ENCODE measurements at places on chromosomes 2 and 18.

DNA sequence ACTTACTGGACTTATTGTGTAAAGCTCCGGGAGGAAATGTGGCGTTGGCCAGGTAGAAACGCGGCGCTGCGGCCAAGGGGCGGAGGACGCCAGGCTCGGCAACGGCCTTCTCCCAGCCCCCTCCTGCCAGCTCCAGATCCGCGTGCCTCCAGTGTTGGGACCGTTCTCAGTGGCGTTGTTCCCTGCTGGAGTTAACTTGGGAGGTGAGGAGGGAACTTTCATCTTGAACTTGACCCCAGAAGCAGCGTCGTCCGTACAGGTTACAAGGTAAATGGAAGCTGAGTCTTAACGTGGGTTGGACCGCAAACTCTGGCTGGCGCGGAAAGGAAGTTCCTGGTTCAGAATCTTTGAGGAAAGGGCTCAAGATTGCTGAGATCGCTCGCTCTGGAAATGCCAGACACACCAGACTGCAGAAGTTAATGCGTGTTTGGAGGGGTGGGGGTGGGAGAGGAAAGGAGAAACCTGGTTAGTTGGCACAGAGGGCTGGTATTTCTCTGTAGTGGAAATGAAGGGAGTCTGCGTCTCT lies 1.3 kb downstream of the TANC1 start:
- peak; percentile 9 for DNase-seq

- no peak for DNase-seq
Measured at GRCh38 chr18:74906184-74906583, 302.8 kb downstream of the PTGR3 start.

DNA sequence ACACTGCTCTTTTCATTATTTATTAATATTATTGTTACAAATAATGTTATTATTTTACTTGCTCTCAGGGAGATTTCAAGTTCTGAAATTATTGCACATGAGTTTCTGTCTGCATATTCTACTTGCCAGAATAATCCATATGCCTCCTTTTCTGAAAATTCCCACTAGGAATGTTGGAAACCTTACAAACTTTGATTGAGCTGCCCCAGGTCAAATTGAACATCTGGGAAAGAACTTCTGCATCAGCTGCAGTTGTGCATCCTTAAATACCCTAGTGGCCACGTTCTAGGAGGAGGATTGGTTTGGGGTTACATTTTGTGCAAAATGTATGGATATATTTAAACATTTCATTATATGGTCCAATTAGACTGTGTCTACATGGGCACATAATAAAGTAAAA lies 1302.7 kb upstream of the PIK3C3 start:
- DNase-seq = no peak

- DNase-seq = no peak
Measured at GRCh38 chr2:237561221-237561620, 5.2 kb upstream of the PRLH start.

DNA sequence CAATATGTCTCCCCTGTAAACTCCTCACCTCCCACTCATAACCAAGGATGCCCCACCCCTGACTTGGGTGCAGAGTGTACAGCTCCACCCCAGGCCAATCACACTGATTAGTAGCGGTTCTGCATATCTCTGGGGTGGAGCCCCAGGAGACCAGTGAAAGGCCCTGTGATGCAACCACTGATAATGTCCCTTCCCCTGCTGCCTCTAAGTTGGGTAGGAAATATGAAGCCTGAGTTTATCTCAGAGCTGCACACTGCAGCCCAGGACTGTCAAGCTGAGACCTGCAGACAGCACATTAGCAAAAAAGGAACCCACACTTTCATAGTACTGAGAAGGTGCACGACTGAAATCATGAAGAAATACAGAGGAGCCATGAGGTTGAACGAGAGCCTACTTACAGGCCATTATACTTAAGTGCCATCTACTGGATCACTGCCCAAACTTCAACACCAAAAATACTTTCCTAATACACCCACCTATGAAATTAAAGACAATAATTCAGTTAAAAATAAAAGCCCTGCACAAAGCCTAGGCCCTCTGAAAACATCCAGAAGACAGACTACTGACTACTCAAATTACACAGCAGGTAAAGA lies 455.4 kb upstream of the LRRTM4 start:
- no peak for DNase-seq

GRCh38 chr18:25229920-25230319 lies 122.0 kb downstream of the ZNF521 start:
- DNase-seq = no peak
